Sigmoid colon (tissue), 7 donors: ENCODE measurements at places on chromosomes 2 and 18. TPM values are rescaled to one million over a fixed set of nuclear protein-coding genes. Genes with fewer than 3 reads are reported as not detected.

The ABCB11 gene
- 0.93 TPM for polyA plus RNA-seq

The EML6 gene
- 1.2 TPM for polyA plus RNA-seq

The PAX8 gene
- 10.8 TPM for polyA plus RNA-seq

The HOXD4 gene
- 0.60 TPM for polyA plus RNA-seq

The CYP1B1 gene
- 1.4 TPM for polyA plus RNA-seq

The IHH gene
- polyA plus RNA-seq, result 36.1 TPM

The SRD5A2 gene
- not detected for polyA plus RNA-seq

The CTAGE1 gene
- not detected for polyA plus RNA-seq

The RAMP1 gene
- polyA plus RNA-seq, result 50.1 TPM

The ALKAL2 gene
- 8.4 TPM for polyA plus RNA-seq

The PRSS56 gene
- not detected for polyA plus RNA-seq

The MROH2A gene
- not detected for polyA plus RNA-seq

The MSTN gene
- polyA plus RNA-seq, result 0.13 TPM

The SLC9A2 gene
- 14.0 TPM for polyA plus RNA-seq

The DNAJC5G gene
- polyA plus RNA-seq, result not detected

The EIF4E2 gene
- polyA plus RNA-seq, result 85.5 TPM

The DPYSL5 gene
- polyA plus RNA-seq, result not detected

The SLC23A3 gene
- 6.5 TPM for polyA plus RNA-seq

The GKN2 gene
- 1.2 TPM for polyA plus RNA-seq

The NEU2 gene
- not detected for polyA plus RNA-seq

The LDLRAD4 gene
- polyA plus RNA-seq, result 12.2 TPM

The ELOA2 gene
- polyA plus RNA-seq, result not detected

The IL36B gene
- not detected for polyA plus RNA-seq

The RAX gene
- not detected for polyA plus RNA-seq

The ENOSF1 gene
- polyA plus RNA-seq, result 16.8 TPM

The ITGB6 gene
- polyA plus RNA-seq, result 5.1 TPM

The SNRNP200 gene
- 31.8 TPM for polyA plus RNA-seq

The FOXD4L1 gene
- not detected for polyA plus RNA-seq

The REG3G gene
- polyA plus RNA-seq, result not detected

The OTOS gene
- not detected for polyA plus RNA-seq

The GAL3ST2 gene
- polyA plus RNA-seq, result 13.6 TPM

The PTPRM gene
- polyA plus RNA-seq, result 18.0 TPM

The REG1B gene
- polyA plus RNA-seq, result not detected

The DSG2 gene
- 21.5 TPM for polyA plus RNA-seq

The EML4 gene
- 17.6 TPM for polyA plus RNA-seq

The FKBP7 gene
- polyA plus RNA-seq, result 1.2 TPM

The NDUFS1 gene
- 66.6 TPM for polyA plus RNA-seq

The SLC19A3 gene
- polyA plus RNA-seq, result 1.2 TPM

The CGREF1 gene
- polyA plus RNA-seq, result not detected

The RFX8 gene
- not detected for polyA plus RNA-seq

The CCDC85A gene
- 0.58 TPM for polyA plus RNA-seq

The DUSP19 gene
- polyA plus RNA-seq, result 0.69 TPM

The HOXD3 gene
- polyA plus RNA-seq, result 1.4 TPM
